ENCODE measurements at places on chromosomes 2 and 18.

DNA sequence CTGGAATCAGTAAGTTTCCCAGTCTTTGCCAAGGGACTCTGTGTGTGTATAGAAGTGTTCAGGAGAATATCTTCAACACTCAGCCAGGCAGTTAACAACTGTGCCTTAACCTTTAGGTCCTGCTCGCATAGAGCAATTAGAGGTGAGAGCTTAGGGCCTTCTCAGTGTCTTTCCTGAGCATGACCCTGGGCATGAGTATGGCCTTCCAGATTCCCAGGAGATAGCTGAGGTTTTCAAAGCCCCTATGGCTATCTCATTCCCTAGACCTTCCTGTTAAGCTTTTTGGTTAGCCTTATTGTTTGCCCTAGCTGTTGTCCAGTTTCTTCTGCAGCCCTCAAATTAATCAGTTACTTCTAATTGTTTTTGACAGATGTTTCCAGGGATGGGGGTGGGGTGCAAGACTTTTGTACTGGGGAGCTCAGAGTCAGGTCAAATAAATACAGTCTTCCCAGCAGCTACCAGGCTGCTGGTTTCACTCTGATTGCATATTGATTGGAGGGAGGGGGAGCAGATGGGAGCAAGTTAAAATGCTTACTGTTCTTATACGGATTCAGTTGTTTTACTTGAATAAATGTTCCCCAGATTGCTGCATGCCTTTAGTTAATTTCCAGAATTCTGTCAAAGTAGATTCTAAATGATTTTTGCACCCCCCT is 23.1 kb downstream of the PDK1 start:
- no peak for DNase-seq

- DNase-seq, result no peak
These were observed 103.0 kb upstream of the STK17B start for GRCh38 chr2:196274387-196274809.

DNA sequence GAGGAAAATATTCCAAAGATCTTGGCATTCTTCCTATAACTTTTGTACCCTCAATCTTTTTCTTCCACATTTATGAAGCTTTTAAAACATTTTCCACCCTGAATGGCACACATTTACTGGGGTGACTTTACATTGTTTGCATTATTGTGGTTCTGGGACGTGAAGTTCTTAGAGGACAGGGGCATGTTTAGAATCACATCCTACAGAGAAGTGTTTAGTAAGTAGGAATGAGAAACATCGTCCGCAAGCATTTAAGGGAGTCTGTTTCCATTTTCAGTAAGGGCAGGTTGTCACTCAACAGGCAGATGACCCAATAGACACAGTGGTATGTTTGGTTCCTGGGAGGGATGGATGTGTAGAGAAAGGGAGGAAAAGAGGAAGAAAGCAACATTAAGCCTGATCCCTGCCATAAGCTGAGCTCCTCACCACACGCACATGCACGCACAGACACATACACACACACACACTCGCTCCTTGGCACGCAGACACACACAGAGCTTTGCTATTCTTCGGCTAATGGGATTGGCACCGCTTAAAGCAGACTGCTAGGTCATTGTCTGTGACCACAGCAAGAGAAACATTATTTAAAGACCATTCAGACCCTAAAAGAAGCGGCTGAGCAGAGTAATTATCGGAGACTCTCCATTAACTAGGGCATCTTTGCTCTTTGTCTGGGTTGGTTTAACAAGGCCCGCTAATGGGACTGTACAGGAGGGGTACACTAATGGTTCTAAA is 14.2 kb upstream of the PLEKHM3 start:
- DNase-seq, result no peak

GRCh38 chr18:58886864-58887612 is 22.4 kb downstream of the ZNF532 start:
- DNase-seq, result no peak

DNA sequence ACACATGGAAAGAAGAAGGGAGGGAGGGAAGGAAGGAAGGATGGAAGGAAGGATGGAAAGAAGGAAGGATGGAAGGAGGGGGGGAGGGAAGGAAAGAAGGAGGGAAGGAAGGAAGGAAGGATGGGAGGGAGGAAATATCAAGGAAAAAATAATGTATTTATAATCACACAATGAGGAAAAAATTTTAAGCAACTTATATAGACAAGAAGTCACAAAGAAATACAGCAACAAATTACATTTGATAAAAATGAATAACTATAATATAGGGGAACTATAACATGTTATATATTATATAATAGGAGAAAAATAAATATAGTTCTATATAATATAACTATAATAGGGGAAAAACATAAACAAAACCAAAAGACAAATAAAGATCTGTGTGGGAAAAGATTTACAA is 441.8 kb downstream of the LRATD1 start:
- no peak for DNase-seq

GRCh38 chr2:59440491-59440890 is 1113.0 kb downstream of the BCL11A start:
- DNase-seq, result no peak

- no peak for DNase-seq
These were observed 33.9 kb upstream of the GORASP2 start for GRCh38 chr2:170895023-170895757.

DNA sequence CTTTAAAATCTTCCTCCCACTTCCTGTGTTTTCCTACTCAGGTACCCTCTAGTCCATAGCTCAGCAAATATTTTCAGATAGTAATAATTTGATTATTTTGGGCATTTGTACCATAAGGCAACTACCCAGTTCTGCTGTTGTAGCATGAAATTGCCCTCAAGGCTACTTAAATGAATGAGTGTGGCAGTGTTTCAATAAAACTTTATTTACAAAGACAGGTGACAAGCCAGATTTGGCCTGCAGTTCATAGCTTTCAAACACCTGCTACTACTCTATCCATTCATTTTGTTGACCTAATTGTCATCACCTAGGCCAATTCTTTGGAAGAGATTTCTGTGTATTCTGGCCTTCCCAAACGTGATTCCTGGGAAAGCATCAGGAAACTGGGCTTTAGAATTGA is 28.9 kb downstream of the NYAP2 start:
- no peak for DNase-seq

- no peak for DNase-seq
These were observed 66.5 kb downstream of the SFXN5 start for GRCh38 chr2:73004889-73005596.

GRCh38 chr2:138600732-138601457 is 99.3 kb downstream of the SPOPL start:
- DNase-seq, result no peak

DNA sequence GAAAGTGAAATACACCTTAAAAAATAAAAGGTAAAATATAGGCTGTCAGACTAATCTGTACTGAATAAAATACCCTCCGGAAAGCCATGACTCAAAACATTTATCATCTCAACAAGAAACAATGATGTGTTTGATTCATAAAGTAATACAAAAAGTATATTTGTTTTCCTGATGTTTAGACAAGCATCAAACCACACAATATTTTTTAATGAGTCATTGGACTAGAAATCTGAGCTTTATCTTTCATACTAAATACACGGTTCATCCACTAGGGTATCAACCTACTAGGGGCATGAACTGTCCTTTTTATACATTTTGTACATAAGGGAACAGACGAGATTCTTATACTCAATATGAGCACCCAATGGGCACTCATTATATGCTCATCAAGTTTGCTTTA is 31.3 kb downstream of the CD226 start:
- no peak for DNase-seq

DNA sequence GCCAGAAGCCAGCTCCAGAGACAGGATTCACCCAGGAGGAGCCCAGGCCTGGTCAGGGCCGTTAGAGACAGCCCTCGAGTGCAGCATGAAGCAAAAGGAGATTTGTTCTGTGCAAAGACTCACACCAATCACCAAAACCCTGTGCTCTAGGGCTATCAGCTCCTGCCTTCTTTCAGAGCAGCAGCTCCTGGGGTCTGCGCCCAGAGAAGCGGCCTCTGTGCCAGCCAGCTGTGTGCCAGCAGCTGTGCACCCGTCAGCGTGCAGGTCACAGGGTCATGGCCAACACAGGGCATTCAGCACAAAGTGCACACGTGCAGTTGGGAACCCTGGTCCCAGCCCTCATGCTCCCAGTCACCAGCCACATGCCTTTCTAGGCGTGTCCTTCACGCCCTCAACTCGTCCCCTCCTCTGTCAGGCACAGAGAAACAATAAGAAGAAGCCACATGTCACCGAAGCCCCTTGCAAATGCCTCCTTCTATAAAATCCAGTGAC is 49.3 kb downstream of the ZNF516 start:
- no peak for DNase-seq

- DNase-seq, result no peak
These were observed at the start of gene GAREM2 for GRCh38 chr2:26172871-26173775. Gene GAREM2 (plus strand): TSS chr2:26173088. CDS start chr2:26173221, 133 bp downstream.

DNA sequence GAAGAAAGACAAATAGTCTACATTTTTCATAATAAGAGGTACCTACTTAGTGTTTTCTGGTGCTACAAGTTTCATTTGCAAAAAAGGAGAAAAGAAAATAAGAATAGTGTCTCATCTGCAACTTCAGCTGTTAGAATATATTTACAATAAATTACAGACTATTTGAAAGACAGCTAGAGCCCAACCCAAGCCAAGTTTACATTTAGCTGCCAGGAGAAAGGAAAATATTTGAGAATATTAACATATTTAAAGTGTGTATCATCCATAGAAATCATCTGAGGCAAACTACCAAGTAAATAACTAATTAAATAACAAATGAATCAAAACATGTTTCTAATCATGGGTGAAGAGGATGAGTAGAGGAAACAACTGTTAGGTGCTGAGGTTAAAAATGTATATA is 209.2 kb upstream of the ZSWIM2 start:
- no peak for DNase-seq

DNA sequence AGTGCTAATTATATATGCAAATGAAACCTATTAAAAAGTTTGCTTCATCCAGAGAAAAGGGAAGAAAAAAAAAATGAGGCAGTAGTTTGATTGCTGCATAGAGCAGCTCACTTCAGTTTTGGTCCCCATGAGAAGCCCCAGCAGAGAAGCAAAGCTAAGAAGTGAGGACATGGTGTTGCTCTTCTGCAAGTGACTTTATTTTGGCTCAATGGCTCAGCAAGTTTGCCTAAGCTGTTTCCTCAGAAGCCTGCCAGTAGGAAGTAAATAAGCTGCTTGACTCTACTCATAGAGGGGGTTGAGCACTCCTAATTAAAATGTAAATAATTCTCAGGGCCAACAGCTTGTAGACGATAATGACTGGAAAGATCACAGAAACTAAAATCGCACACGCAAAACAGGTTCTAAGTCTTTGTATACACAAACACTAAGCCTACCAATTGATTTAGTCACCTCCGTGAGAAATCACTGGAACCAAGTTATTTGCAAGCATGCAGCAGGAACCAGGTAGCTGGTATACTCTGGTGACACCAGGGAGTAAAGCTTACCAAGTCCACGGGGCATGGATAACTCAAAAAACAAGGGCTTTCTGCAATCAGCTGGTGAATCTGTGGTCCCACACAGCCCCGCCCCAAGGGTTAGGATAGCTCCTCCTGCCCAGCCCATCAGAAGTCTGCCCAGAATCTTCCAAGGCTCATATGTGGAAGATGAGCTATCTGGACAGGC is 39.7 kb upstream of the NABP1 start:
- DNase-seq, result no peak

DNA sequence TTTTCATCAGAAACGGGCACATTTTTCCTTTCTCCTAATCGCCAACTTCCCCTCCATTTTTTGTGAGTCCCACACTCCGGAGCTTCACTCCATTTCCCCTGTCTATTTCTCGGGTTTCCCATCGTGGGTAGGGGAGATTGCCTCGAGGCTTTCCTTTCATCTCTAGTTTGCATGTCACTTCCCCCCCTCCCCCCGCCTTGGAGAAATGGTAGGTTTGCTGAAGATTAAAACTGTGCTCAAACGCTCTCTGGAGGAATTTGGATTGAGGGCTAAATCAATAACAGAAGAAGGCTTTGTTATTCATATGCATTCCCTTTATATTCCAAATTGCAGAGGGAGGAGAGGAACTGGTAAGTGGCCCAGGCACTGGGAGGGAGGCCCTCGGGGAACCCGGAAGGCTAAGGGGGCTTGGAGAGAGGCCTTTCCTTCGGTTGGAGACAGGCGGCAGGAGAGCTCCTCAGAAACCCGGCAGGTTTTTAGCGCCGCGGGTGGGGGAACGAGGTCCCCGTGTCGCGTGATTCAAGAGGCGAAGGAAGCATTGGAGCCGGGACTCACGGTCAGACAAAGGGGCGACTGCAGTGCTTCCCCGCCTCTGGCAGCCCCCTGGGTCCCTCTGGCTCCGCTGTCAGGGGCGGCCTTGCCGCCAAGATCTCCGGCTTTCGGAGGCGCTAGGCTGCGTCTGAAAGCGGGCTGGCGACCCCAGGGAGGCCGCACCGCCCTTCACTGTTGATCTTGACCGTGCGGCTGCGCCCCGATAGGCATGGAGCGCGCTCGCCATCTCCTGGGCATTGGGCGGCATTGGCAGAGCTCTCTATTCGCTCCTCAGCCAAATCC is 2.4 kb upstream of the HOXD12 start:
- DNase-seq, result peak; percentile 30

DNA sequence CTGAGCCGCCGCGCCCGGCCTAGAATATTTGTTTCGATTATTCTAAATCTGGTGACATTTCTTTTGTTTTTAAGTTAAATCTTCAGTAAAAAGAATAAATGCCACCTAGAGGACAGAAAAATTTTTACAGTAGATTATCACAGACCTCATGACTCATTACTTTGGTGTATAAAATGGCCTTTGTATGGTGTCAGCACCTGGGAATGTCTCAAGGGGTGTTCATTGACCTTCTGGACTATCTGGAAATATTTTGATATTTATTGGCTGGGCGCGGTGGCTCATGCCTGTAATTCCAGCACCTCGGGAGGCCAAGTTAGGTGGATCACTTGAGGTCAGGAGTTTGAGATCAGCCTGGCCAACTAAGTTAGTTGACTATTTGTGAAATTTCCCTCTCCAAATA is 30.3 kb upstream of the SLC30A6 start:
- DNase-seq, result no peak

DNA sequence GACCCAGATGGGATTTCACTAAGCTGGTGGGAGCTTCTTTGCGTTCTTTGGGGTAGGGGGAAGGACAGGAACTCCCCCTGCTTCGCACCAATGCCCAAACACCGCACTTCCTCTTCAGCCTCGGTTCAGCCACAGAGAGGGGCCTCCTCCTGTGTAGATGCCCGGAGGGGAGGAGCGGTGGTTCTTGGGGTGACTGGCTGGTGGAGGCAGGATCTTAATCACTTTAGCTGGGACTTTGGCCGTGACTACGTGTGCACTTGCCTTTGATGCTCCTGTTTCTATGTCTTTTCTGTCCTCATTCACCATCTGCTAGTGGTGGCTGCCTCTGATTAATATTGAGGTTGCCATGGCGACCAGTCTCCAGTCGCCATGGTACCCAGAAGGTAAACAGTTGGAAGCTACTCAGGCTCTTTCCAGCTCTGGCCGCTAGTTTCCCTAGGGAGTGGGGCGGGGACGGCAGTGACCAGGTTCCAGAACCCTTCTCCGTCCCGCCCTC is 1.9 kb downstream of the CNGA3 start:
- no peak for DNase-seq

GRCh38 chr2:134739879-134740301 is 21.1 kb upstream of the TMEM163 start:
- no peak for DNase-seq

- DNase-seq, result no peak
These were observed 80.6 kb upstream of the UXS1 start for GRCh38 chr2:106274668-106275067.
